ENCODE measurements at places on chromosomes 5 and 9.
A peak's percentile ranks its signal among the peaks of the same experiment; 100 is the strongest.

DNA sequence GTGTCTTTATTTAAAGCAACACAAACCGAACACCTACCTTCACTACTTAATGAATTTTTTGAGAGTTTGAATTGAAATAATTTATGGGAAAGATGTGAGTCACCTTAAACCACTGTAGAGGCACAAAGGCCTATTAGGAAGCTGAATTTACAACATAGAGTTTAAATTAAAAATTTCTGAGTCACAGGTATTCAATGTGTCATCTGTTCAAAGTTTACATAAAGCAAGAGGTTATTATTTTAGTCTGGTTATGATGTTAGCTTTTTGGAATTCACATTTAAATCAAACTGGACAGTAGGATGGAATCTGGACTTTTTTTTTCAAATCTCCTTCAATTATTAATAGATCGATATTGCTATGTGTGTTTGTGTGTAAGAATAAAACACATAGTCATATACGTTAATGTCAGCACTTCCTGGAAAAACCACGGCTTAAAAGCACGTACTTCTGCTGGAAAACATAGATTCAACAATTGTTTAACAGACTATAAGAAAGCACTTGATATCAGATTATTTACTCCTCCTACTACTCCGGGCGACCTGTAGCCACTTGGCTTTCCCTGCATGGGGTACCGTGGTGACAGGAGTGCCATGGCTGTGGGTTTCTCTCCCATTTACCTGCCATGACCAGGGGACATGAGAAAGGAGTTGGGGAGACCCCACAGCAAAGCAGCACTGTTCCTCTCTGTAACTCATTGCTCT is 638.6 kb downstream of the SEMA5A start:
- DNase-seq, result no peak

- DNase-seq, result peak; percentile 93
These were observed 155.7 kb downstream of the RMI1 start for GRCh38 chr9:84136119-84136868.

DNA sequence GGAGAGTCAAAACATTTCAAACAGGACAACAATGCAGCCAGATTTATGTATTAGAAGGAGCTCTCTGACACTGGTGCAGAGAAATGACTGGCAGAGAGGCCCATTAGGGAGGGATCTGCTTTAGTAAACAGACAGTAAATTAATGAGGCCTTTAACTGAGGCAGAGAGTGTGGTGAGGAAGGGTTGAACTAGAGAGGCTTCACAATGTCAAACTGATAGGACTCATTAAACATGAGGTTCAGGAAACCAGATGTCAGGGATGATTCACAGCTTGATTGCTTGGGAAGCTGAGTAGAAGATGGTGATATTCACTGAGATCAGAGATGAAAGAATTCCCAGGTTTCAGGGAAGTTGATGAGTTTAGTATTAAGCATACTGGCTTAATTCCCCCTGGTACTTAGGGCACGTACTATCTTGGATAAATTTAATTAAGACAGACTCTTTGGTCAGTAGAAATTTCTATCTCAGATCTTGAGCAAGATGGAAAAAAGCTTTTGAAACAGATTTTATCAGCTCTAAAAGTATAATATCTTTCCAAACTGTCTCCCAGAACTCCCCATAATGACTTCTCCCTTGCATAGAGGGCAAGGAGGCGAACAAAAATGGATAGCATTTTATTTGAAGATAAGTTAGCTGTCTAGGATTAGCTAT is 8.6 kb upstream of the MUSK start:
- DNase-seq, result no peak

- DNase-seq, result no peak
These were observed 1228.0 kb upstream of the C9orf72 start for GRCh38 chr9:28801144-28801799.

DNA sequence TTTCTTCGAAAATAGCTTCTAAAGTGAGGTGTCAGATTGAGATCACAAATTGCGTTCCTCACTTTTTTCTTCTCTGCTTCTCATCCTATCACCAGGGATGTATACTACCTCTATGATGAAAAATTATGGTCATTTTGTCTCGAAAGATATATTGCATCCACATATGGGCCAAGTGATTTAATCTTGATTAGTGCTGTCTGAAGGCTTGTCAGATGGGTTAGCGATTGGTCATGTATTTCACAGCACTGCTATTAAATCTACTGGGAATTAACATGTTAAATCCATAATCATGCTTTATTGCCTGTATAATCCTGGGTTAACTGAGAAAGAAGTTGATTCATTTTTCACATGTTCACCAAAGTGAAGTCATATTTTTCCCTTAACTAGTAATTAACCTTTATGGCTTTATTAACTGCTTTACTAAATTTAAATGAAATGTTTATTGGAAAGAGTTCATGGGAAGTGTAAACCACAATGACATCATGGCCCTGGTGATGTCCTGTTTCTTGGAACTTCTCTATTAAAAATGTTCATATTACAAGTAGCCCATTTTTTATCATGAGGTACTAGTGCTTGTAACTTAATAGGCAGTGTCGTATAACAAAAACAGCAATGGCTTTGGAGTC is 193.3 kb downstream of the SMC2 start:
- DNase-seq, result no peak

GRCh38 chr9:96164268-96164683 is 137.7 kb downstream of the HSD17B3 start:
- DNase-seq, result no peak
